WERI-Rb-1 (cell line): ENCODE measurements at places on chromosomes 1 and 21.

DNA sequence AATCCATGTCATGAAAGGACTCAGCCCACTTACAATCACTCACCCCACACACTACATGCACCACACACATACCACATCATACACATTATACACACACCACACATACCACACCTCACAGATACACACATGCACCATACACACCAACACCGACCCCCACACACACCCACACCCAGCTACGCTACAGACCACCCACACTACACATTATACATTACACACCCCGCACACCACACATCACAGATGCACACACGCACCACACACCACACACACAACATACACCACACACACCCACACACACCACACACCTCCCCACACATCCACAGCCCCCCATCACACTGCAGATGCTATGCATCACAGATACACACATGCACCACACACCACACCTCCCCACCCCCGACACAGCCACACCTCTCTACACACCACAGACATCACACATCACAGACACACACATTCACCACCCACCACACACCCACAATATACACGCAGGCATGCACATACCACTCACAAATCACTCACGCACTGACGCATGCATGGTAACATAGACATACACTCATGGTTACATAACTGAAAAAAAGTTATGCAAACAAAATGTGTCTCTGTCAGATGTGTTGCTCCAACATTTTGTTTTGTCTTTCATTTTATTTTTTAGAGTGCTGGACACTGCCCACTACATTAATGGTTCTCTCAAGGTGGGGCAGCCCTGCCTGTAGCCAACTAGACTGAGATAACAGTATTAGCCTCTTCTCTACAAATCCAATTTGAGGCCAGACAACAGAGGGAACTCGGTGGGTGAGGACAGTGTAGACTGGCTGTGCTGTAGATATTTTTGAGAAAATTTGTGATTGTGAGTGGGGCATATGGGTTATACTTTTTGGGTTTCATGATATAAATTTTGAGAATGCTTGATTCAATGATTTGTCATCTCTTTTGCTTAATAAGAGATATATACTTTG lies 15.2 kb upstream of the PGBD2 start:
- no peak for DNase-seq

GRCh38 chr1:23394684-23395083 lies 25.0 kb upstream of the ZNF436 start:
- no peak for DNase-seq

DNA sequence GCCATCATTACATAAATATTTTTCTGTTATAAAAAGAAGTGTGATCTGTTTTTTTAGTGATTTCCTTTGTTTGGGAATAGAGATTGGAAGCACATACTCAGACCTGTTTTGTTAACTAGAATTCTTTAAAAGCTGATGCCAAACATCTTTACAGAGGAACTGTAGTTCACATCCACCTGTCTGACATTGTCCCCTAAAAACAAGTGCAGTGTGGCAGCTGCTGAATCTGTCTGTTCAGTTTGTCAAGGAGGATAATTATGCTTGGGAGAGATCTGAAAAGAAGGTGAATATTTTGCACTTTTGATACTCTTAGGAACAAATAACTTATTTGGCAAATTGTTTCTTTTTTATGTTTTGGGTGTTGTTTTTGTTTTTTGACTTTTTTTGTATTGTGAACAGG lies 13.6 kb downstream of the AGMAT start:
- no peak for DNase-seq

- DNase-seq: peak; percentile 42
Observed at GRCh38 chr1:177355575-177355974, 184.8 kb downstream of the BRINP2 start.

GRCh38 chr1:40379785-40380452 lies 6.4 kb downstream of the SMAP2 start:
- DNase-seq: no peak

DNA sequence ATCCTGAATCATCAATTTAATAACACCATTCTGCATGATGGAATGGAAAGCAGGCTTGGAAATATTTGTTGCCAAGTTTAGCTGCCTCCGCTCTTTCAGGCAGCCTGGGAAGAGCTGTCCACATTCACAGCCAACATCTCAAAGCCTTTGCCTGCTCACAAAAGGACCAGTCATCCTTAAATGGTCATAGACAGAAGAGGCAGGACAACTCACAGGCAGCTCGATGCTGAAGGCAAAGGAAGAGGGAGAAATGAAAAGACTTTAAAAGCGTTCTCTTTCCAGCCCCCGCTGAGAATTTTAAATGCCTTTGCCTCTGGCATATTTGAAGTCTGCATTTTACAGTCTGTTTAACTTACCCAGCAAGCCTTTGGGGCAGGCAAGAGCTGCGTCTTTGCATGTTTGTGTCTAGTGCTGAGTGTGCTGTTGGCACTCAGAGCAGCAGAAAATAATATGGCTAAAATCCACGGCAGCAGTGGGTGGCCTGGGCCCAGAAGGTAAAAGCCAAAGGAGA lies 68.9 kb downstream of the NMNAT2 start:
- DNase-seq: no peak

DNA sequence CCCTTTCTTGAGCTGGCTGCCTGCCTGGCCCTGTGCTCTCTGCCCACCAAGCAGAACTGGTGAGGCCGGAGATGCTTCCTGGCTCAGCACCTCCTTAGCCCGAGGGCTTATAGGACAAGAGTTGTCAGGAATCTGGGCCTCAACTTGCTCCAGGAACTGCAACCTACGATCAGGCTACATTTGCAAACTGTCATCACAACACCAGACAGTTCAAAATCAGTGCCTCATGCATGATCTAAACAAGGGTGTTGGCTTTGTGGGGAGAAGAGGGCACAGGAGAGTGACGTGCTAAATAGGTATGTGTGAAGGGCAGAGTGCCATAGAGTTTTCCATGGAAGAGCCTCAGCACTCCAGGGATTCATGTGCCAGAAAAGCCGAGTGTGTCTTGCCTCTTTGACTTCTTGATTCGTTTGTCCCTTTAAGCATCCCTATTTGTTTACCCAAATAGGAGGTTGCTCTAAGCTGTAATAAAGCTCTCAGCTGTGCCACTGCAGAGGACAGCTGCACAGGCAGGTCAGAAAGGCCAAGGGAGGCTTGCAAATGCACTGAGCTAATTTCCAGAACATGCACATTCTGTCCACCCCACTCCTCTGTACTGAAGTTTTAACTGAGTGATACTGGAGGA lies 30.2 kb upstream of the NEK2 start:
- no peak for DNase-seq

GRCh38 chr1:188941986-188942385 lies 1535.7 kb downstream of the BRINP3 start:
- DNase-seq: no peak

- no peak for DNase-seq
Observed at GRCh38 chr1:167371030-167371429, 147.3 kb downstream of the CD247 start.
